ENCODE measurements at places on chromosomes 12 and 14. TPM values are rescaled to one million over a fixed set of nuclear protein-coding genes. Genes with fewer than 3 reads are reported as not detected.

DNA sequence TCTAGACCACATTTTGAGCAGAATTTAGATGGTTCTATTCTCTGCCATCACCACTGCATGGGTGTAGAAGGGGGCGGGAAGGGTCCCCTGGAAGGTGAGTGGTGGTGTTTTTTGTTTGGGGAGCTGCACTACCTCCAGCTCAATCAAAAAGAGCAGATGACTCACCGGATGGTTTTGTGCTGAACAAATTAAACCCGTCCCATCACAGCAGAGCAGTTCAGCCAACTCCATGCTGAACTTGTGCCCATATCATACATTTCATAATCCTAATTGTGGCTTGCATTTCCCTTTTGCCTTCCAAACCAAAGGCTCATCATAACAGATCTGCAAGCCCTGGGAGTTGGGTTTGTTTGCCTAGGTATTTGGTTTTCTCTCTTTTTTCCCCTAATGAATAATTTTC, 53.0 kb upstream of the RPH3A start:
- DNase-seq, result no peak

DNA sequence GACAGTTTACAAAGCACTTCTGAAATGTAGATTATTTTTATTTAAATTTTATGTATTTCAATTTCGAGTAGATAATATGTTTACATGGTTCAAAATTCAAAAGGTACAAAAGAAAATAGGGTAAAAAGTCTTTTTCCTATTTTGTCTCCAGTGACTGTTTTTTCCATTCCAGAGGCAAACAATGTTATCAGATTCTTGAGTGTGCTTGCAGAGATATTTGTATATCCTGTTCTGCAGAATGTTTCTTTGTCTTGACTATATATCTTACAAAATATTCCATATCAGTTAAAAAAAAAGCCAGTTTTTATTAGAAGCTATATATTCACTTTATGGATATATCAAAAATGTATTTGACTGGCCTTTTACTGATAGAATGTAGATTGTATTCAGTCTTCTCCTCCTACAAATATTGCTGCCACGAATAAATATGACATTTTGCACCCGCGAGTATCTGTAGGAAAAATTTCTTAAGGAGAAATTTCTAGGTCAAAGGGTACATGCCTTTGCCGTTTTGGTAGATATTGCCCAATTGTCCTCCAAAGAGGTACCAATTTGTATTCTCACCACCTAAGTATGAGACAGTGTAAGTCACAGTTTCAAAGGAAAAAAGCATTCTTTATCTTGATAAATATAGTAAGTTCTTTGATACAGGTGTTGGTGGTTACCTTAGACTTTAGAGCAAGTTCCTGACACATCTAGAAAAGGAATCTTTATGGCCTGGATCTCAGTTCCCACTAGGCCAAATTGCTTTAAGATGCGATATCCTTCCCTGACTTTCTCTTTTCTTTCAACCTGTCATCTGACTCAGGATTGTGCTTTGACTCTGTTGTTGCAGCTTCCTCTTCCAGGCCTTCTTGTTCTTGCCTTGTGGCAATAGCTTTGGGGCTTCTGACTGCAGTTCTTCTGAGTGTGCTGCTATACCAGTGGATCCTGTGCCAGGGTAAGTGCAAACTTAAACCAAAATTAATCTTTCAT, 2.3 kb downstream of the KLRG1 start:
- no peak for DNase-seq

DNA sequence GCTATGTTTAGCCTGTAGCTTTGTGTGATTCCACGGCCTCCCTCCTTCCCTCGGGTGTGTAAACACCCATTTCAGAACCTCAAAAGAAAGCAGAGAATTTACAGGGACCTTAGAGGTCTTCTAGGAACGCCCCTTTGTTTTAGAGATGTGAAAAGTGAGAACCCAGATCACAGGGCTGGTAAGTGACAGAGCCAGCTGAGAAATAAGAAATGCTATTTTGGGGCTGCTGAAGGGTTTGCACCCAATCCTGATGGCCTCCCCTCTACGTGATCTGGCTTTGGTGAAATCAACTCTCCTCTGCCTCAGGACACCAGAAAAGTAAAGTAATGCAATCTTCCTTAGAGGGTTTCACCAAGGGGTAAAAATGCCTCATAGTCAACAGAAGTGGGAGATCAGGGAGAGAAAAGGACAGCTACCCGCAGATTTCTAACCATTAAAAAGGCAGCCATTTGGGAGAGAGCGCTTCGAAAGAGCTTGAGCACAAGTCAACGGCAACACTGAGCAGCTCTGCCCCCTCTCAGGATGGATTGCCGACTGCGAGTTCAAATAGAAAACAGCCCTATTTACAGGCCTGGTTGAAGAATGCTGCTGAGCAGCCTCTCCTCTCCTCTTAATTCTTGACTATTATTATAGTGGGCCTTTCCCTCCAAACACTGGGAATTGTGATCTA, 78.5 kb upstream of the RASSF3 start:
- DNase-seq, result no peak

DNA sequence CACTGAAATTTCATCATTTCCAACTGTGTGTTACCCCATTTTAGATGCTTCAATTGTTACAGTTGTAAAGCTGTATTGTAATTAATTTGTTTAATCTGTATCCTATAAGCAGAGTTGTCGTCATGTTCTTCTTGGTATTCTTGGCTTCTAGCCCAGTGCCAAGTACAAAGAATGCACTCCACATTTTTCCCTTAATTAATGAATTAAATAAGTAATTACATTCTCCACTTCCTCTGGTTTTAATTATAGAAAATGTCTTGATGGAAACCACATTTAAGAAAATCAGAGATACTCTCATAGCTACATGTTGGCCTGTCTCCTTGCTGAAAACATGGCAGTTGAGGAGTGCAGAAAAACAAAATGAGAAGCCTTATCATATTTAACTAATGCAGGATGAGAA, 746 bp downstream of the DNAI7 start:
- DNase-seq, result no peak

ASCL1 gene
- polyA plus RNA-seq, result not detected

GRCh38 chr12:6193853-6194815, 6.1 kb upstream of the CD9 start:
- DNase-seq, result no peak

INSM2 gene
- not detected for polyA plus RNA-seq

DNA sequence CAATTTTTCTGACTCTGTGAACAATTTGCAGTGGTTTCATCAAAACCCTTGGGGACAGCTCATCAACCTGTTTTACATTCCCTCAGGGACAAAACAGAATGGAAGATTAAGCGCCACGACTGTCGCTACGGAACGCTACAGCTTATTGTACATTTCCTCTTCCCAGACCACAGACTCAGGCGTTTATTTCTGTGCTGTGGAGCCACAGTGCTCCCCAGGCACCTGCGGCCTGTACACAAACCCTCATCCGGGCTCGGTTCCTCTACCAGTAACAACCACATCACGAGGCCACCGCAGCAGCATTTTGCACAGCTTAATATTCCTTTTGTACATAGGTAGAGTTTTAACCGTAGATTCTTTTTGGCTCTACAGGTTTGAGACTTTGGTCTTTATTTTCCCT, 397.4 kb upstream of the OR4E1 start:
- DNase-seq, result no peak

DNA sequence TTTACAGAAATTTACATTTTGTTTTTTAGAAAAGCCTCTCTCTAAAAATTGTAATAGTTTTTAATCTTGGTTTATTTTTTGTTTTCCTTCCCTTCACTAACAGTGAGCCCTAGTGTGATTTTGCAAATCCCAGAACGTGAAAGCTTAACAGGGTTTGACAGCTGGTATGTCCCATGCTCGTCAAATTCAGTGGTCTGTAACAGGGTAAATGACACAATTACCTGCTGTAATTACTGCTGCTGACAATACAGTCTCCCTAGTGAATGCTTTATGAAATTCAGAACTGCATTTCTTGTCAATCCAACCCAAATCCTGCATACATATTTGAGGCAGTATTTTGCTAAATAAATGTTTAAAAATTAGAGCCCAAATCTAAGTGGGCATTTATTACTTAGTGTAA, 249.2 kb downstream of the NELL2 start:
- no peak for DNase-seq

DNA sequence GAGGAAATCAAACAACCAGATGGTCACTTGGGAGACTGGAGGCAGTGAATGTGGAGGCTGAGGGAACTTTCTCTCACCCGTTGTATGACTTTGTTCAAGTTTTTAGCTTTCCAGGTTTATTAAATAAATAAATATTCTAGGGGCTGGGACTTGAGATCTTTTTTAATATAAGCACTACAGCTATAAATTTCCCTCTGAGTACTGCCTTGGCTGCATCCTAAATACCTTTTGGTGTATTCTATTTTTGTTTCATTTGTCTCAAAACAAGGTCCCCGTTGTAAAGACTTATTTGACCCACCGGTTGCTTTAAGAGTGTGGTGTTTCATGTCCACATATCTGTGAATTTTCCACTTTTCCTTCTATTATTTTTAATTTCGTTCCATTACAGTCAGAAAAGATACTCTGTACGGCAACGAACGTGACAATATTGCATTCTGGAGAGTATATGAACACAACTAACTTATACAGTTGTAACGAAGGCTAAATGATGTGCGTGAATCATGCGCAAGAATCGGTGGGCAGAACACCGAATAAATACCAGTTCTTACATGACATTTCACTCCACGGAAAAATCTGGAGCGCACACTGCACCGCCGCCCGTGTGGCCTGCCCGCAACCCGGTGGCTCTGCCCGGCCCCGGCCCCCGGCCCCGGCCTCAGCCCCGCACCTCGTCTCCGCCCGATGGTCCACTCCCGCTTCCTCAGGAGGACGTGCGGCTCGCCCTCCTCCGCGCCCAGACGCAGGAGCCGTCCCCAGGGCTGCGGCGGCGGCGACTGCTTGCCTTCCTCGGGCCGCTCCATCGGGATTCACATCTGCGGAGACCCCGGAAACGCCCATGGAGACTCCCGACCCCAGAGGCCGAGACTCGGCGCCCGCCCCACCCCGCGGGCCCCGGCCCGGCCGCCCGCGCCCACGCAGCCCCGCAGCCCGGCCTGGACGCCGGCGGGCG, 602 bp downstream of the CHFR start:
- no peak for DNase-seq

GRCh38 chr14:93543766-93544165, 113.0 kb downstream of the UNC79 start:
- DNase-seq, result no peak

- no peak for DNase-seq
Observed at GRCh38 chr14:75537071-75537470, 14.8 kb downstream of the BATF start.

GRIP1 gene
- polyA plus RNA-seq, result 6.7 TPM

- DNase-seq, result no peak
Observed at GRCh38 chr14:95307402-95308041, 12.2 kb downstream of the CLMN start.

- DNase-seq, result no peak
Observed at GRCh38 chr12:64810831-64811230, 13.6 kb upstream of the TBC1D30 start.

DNA sequence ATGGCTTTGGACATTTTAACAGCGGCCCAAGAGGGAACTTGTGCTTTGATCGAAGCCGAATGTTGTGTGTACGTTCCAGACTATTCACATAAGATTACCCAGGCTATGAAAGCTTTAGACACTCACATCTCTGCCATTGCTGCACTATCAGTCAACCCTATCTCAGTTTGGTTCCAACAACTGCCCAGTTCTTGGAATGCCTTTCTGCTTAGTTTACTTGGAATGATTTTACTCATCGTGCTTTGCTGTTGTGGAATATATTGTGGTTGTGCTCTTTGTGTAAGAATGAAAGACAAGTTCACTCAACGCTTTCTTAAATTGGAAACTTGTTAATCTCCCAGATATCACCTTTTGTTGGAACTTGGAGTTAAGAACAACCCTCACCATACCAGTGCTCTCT, 498.2 kb downstream of the GLT1D1 start:
- DNase-seq, result no peak

GRCh38 chr12:27550653-27550975, 26.6 kb downstream of the PPFIBP1 start:
- DNase-seq, result no peak

Data from keratinocyte (primary cell).